Activated CD8-positive, alpha-beta T cell treated with anti-CD3 and anti-CD28 coated beads, Interleukin-2, amount 10 ng/mL, durations not matched to agents 7 days and 5 days (primary cell): ENCODE measurements at places on chromosomes 4 and X. TPM values are rescaled to one million over a fixed set of nuclear protein-coding genes. Genes with fewer than 3 reads are reported as not detected.

The IL13RA2 gene
- not detected for total RNA-seq

The SLC38A5 gene
- 86.0 TPM for total RNA-seq

The ANAPC10 gene
- total RNA-seq, result 26.0 TPM

The INPP4B gene
- total RNA-seq, result 43.7 TPM

The CITED1 gene
- total RNA-seq, result not detected

The TLR6 gene
- total RNA-seq, result 3.1 TPM

The TRIM61 gene
- 1.0 TPM for total RNA-seq

DNA sequence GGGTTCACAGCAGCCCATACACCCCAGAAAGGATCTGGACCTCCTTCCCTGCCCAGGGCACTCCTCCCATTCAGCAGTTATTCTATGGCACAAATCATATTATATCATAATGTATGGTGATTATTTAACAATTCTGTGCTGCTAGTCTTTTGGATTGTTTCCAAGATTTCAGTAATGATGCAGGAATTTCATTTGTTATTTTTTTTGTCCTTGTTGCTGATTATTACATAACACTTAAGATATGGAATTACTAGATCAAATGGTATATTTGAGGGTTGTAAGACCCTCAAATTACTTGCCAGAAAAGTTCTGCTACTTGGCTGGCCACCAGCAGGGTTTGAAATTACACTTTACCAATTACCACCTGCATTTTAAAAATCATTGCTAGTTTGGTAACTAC lies 36.4 kb downstream of the QDPR start:
- DNase-seq, result no peak

GRCh38 chrX:8714164-8714563 lies 17.8 kb downstream of the ANOS1 start:
- DNase-seq, result no peak

GRCh38 chrX:14936561-14936960 lies 63.3 kb downstream of the MOSPD2 start:
- DNase-seq, result no peak

GRCh38 chrX:39204945-39205344 lies 403.7 kb downstream of the MID1IP1 start:
- DNase-seq, result no peak

DNA sequence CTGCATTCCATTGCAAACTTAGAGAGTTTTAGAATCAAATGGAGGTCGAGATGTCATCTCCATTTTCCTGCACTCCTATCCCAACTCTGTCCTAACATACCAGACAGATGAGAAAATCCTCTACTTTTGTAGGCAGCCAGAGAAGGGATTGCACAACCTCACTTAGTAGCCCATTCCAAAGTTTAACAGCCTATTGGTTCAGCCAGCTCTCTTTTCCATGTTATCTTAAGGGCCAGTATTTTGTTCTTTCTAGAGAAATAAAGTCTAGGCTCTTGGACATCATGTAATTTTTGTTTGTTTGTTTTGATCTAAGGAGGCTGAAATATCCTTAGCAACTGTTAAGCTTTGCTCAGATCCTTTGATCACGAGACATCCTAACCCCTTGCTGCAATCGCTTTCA lies 173.0 kb downstream of the COX18 start:
- DNase-seq, result no peak

DNA sequence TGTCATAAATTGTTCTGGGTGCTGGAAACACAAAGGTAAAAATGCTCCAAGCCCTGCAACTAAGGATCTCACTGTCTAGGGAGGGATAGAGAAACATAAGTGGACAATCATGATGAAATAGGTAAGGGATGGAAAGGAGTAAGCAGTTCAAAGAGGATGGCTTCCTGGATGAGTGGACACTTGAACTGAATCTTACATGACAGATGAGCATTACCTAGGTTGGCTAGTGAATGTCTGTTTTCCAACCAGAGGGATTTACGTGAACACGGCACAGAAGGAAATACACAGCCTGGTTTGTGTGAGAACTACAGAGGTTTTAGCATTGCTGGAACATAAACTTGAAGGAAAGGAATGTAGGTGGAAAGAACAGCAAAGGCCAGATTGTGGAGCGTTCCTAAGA lies 150.2 kb upstream of the GALNT7 start:
- DNase-seq, result no peak

DNA sequence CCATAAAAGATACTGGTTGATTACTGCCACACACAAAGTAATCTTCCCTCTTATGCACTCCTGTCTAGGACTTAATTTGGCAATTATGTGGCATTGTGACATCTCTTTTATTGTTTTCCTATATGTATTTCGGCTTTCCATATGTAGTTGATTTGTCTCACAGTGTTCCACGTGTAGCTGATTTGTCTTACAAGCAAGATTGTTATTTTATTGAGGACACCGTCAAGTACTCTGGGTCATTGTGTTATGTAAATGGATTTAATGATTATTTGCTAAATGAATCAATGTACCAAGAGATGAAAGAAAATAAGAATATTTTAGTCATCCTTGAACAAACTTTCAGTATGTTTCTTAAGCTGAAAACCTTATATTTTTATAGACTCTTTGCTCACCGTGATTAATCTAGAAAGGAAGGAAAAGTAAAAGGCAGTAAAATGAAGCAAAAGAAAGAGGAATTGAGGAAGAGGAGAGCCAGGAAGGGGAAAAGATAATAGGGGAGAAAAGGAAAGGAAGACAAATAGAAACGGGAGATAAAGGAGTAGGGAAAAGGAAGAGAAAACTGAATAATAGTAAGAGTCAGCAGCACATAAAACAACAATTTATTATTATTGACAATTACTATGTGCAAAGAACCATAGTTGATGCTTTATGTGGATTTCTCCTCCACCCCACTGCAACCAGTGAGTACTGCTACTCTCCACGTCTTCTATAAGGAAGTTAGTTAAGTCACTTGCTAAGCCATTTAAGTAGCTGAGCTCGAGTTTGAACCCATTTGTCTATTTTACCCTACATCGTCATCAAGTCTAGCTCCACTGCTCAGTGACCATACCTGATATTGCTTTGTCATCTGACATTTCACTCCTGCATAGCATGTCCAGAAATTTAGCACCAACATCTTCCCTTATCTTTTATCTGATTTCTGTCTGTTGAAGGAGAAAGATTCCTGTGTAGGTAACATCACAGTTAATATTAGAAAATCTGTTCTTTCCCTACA lies 336.5 kb downstream of the BMPR1B start:
- DNase-seq, result no peak

- DNase-seq, result no peak
Observed at GRCh38 chr4:100907465-100908454, 389.9 kb upstream of the EMCN start.

GRCh38 chrX:13254076-13254785 lies 65.6 kb downstream of the ATXN3L start:
- peak; percentile 21 for DNase-seq

GRCh38 chr4:42747971-42748370 lies 91.1 kb upstream of the ATP8A1 start:
- no peak for DNase-seq

DNA sequence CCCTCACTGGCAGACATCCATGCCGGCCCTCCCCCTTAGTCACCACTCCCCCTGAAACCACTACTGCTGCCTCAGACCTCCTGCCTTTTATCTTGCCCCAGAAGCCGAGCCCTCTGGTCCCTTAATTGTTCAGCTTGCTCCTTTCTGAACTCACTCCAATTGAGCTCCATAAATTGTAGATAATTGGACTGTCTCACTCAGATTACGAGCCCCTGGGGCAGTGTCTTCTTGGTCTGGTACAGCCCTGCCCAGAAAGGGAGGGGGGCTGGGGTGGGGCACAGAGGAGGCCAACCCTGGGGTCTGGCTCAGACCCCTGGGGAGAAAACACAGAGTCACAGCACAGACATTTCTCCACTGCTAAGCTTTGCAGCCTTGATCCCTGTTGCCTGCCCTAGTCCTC lies 39.4 kb downstream of the NALF2 start:
- no peak for DNase-seq

GRCh38 chrX:5823903-5824302 lies 404.8 kb downstream of the NLGN4X start:
- no peak for DNase-seq

- DNase-seq, result no peak
Observed at GRCh38 chr4:48012824-48013223, 3.7 kb downstream of the CNGA1 start.

GRCh38 chr4:184395971-184396391 lies 78.4 kb downstream of the IRF2 start:
- DNase-seq, result no peak

GRCh38 chr4:21952549-21952948 lies 4.0 kb upstream of the KCNIP4 start:
- DNase-seq, result no peak

- no peak for DNase-seq
Observed at GRCh38 chr4:15917297-15917696, 21.2 kb downstream of the FGFBP1 start.

- DNase-seq, result no peak
Observed at GRCh38 chr4:123568936-123569335, 172.3 kb downstream of the SPRY1 start.

DNA sequence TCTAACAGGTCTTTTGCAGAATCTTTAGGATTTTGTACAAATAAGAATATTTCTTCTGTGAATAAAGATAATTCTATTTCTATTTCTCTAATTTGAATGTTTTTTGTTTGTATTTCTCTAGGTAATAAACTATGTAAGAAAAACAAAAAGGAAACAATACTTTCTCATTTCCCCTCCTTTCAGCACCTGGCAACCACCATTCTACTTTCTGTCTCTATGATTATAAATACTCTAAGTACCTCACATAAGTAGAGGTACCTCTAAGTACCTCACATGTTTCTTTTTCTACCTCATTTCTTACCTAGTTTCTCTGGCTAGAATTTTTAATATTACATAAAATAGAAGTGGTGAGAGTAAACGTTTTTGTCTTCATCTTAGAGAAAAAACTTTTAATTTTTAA lies 550.0 kb downstream of the EPHA5 start:
- DNase-seq, result no peak

GRCh38 chr4:144421056-144421455 lies 224.9 kb upstream of the HHIP start:
- DNase-seq, result no peak

DNA sequence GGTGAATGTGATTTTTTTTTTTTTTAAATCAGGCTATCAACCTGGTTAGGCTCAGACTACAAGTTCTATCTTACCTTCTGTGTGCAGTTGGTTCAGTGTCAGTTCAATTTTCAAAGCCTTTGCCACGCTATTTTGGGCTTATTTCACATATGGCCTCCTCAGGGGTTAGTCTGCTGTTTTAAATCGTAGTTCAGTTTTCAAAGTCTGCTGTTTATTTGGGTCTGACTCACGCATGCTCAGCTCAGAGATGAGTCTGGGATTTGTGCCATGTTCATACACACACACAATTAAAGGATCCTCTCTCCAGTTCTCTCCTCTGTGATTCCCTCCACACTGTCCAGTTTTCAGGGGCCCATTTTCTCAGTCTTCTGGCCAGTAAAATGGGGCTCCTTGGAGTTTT lies 32.3 kb upstream of the ZFX start:
- no peak for DNase-seq

- no peak for DNase-seq
Observed at GRCh38 chrX:41522671-41523070, 75.5 kb downstream of the NYX start.

- no peak for DNase-seq
Observed at GRCh38 chr4:74590476-74590875, 145.5 kb downstream of the AREG start.

GRCh38 chrX:123847056-123847455 lies 12.8 kb upstream of the XIAP start:
- no peak for DNase-seq

GRCh38 chr4:52910115-52910514 lies 48.0 kb downstream of the RASL11B start:
- no peak for DNase-seq

GRCh38 chr4:124372916-124373315 lies 339.6 kb downstream of the ANKRD50 start:
- DNase-seq, result no peak

DNA sequence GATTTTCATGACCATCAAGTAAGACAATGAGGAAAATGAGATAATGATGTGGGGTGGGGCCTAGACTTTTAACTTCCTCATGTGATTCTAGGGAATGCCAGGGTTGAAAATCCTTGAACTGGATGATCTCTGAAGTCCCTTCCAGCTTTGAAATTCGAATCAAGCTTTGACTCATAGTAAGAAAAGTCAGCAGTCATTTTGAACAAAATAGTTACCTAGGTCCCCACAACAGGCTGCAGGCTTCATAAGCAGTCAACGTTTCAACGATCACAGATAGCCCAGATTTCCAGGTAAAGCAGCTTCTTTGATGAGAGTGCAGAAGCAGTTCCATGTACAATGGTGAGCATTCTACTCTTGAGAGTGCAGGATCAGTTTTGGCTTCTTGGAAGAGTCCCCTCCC lies 93.7 kb downstream of the GRIA3 start:
- DNase-seq, result no peak

DNA sequence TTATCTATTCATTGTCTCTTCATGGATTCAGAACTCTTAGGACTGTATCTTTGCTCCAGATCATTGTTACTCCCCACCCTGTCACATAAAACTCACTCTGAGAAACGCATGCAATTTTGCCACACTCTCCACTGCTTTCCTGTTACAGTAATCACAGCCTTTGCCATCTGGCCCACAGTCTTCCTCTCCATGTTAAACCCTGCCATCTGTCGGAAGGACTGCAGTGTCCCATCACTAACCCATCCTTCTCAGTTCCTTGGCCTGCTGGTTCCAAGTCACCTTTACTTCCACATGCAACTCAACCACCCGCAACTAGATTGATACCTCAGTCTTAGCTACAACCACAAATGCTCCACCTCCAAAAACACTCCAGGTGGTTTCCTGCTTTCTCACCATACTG lies 308.7 kb upstream of the FAM241A start:
- DNase-seq, result no peak

GRCh38 chr4:173008436-173008835 lies 160.2 kb upstream of the GALNT7 start:
- DNase-seq, result no peak

DNA sequence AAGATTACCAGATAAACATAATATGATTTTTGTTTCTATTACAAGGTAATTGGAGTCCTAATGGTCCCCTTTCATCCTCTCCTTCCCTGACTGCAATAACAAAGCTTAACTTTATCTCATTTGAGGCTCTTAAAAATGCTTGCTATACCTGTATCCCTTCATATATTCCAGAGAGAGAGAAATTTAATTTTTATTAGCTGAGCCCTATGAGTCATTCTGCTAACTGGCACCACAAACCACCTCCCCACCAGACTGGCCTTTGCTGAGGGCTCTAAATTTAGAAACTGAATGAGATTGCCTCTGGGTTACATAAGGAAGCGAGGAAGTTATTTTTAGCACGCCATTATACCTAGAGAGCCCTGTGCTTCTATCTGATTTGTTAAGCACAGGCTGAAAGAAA lies 27.4 kb downstream of the CBLL2 start:
- no peak for DNase-seq

DNA sequence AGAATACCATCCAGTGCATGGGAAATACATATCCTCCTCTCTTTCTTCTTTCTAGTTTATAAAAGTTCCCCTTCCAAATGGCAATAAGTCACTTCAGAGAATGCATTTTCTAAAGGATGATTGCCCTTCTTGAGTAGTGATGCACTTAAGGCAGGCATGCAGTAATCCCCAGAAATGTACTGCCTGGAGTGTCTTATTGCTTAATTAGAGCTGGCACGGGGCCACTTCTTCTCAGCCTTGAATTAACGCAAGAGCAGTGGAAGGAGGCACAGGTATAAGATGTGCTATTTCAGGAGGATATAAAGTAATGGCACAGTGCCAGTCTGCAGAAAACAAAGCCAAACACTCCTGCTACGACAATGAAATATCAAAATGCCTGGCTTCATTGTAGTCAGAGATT lies 371.4 kb upstream of the FAM241A start:
- DNase-seq, result no peak

- DNase-seq, result no peak
Observed at GRCh38 chr4:663046-663437, 11.0 kb downstream of the ATP5ME start.
